Lung (tissue), 17 donors: ENCODE measurements at places on chromosomes 3 and 15. TPM values are rescaled to one million over a fixed set of nuclear protein-coding genes. Genes with fewer than 3 reads are reported as not detected.

DNA sequence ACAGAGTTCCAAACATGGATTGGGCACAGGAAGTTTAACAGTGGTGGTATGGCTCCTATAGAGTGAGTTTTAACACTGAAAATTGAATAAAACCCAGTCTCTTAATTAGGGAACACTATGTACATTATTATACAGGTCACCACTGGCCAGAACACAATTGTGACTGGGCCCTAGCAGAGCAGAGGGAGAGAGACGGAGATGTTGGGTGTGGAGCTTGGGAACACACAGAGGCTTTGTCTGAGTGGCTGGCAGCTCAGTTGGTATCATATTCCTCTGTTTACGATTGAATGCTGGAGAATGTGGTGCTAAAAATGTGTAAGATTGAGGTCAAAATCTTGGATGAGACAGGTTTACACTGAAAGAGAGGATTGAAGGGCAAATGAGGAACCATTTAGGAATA, 6.8 kb upstream of the MOBP start:
- no peak overlapping the region for H3K27ac ChIP-seq
- H3K36me3 ChIP-seq: no peaks in the 10 kb centered on the region
- H3K4me1 ChIP-seq: no peaks in the 10 kb centered on the region
- H3K4me3 ChIP-seq: no peak overlapping the region
- DNase-seq: no peak

DNA sequence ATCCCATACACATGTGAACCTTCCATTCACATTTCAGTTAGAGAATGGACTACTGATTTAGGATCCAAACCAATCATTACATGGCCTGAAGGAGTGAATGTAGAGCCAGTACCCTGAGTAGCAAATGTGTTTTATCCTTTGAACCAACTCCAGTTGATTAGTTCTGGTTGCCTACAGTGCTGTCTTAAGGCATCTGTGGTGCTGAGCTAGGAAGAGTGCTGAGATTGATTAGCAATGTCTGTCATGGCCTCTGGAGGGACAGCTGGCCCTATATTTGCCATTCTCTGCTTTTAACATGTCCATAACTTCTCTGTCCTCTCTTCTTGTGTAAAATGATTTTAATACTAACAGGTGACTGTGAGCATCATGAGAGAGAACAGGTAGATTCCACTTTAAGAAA, 11.1 kb downstream of the LRTM1 start:
- H3K27ac ChIP-seq: no peak overlapping the region
- peaks cover 4% of the 10 kb centered on the region for H3K27me3 ChIP-seq
- no peaks in the 10 kb centered on the region for H3K4me1 ChIP-seq
- H3K36me3 ChIP-seq: no peaks in the 10 kb centered on the region
- DNase-seq: no peak

DNA sequence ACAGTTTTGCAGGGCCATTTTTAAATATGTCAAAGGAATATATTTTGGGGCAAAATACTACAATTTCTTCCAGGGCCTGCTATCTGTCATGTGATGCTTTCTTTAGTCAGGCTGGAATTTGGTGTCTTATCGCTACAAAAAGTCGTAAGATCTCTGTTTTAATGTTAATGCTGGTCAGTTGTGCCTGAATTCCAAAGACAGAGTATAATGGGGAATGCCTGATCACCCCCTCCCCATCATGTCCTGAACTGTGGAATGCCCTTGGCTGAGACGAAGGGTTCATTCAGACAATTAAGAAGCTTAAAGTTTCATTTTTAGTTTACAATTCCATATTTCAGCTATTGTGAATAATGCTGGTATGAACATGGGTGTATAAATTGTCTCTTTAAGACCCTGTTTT, 203.0 kb downstream of the TBC1D5 start:
- H3K4me3 ChIP-seq: no peak overlapping the region
- no peaks in the 10 kb centered on the region for H3K36me3 ChIP-seq
- peaks cover 3% of the 10 kb centered on the region for H3K4me1 ChIP-seq
- H3K27ac ChIP-seq: no peak overlapping the region
- H3K27me3 ChIP-seq: no peaks in the 10 kb centered on the region
- no peak for DNase-seq

- H3K27ac ChIP-seq: no peak overlapping the region
- no peak for DNase-seq
- H3K4me1 ChIP-seq: peaks cover 9% of the 10 kb centered on the region
- H3K36me3 ChIP-seq: no peaks in the 10 kb centered on the region
- no peak overlapping the region for H3K4me3 ChIP-seq
Measured at GRCh38 chr3:143332026-143332425, 212.5 kb downstream of the CHST2 start.

DNA sequence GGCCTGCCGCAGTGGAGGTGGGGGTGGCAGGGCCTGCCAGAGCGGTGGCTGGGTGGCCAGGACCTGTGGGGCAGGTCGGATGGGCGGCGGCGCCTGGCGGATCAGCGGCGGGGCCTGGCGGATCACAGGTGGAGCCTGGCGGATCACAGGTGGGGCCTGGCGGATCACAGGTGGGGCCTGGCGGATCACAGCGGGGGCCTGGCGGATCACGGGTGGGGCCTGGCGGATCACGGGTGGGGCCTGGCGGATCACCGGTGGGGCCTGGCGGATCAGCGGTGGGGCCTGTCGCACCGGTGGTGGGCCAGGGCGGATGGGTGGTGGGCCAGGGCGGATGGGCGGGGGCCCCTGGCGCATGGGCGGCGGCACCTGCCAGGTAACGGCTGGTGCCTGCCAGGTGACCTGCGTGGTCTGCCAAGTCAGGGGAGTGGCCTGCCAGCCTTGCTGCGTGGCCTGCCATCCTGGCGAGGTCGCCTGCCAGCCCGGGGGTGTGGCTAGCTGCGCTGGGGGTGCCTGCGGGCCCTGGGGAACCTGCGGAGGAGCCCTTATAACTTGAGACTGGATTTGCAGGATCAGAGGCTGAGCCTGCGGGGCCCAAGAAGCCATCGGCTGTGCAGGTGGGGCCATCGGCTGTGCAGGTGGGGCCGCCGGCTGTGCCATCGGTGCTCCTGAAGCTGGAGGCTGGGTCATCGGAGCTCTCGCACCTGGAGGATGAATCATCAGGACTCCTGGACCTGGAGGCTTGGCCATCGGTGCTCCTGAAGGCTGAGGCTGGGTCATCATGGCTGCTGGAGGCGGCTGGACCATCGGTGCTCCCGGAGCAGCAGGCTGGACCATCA, 1.3 kb downstream of the MAGEL2 start:
- no peak for DNase-seq
- no peaks in the 10 kb centered on the region for H3K36me3 ChIP-seq
- H3K4me3 ChIP-seq: no peak overlapping the region
- H3K27me3 ChIP-seq: no peaks in the 10 kb centered on the region
- no peak overlapping the region for H3K27ac ChIP-seq

GRCh38 chr3:28982906-28983305, 298.0 kb upstream of the RBMS3 start:
- H3K36me3 ChIP-seq: no peaks in the 10 kb centered on the region
- H3K27me3 ChIP-seq: no peaks in the 10 kb centered on the region
- H3K27ac ChIP-seq: no peak overlapping the region
- H3K4me1 ChIP-seq: no peaks in the 10 kb centered on the region

DNA sequence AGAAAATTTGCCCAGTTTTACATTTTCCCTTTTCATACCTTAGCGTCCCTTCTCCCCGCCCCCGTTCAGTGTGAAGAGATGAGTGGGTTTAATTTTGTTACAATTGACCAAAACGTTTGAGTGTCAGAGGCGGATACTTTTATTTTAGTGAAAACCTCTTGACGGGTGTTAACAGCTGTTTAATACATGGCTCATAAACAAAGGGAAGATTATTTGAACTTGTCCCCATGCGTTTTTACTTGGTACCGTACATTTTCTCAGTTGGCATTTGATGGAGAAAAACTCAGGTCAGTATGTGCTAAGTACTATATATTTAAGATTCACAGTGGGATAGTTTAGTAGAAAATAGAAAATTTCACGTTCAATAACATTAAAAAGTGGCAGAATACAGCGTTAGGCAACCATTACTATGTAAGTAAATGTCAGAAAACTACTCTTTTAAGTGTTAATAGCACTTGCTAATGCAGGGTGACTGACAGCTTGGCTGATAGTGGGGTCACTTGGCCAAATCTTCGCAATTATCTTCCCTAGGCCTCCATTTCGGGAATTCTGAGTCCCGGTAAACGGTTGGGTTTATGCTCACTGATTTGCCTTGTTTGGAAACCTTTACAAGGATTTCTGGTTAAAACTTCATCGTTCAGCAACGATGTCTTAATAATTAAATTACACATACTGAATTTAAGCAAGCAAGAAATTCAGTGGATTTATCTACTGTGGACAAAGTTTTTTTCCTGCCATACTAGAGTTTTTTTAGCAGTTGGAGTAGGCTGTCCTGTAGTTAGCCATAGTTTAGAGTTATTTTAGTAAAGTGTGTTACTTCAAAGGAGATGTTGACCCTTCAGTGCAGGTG, 4.8 kb downstream of the CHD2 start:
- H3K4me3 ChIP-seq: no peak overlapping the region
- H3K4me1 ChIP-seq: peaks cover 64% of the 10 kb centered on the region
- peak overlapping the region; percentile 100 for H3K27ac ChIP-seq

DNA sequence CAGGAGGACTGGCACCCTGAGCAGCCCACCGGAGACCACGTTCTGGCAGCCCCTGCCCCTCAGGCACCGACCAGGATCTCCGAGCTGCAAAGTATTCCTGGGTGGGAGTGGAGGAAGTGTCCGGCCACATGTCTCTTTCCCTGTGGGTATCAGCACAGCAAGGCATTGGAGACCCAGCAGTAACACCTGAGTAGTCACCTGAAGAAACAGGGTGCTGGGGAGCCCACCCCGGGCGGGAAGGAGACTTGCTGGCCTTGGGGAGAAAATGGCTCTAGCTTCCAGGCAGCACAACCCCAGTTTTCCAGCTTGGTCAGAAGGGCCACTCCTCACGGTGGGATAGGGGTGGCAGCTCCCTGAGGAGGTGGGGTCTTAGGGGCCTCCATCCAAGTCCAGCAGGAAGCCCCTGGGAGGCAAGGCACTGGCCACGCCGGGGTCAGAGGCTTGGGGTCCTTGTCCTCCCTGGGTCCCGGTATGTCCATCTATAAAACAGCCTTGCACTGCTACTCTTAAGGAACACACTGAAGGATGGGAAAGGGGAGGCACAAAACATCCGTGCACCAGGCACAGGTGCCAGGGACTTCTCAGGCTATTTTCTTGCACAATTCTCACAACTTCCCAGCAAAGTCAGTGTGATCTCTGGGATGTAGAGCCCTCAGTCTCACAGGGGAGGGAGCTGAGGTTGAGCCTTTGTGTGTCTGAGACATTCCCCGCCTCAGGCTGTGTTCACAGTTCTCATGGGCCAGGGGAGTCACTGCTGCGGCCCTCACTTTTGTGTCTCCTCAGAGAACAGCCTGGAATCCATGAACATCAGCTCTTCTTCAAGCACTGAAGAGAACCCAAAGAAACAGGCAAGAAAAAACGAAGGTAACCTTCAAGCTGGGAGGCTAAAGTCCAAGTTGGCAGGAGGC, 11.9 kb downstream of the CFAP100 start:
- no peak overlapping the region for H3K4me3 ChIP-seq
- H3K36me3 ChIP-seq: no peaks in the 10 kb centered on the region
- no peak overlapping the region for H3K27ac ChIP-seq
- no peaks in the 10 kb centered on the region for H3K27me3 ChIP-seq
- no peak for DNase-seq

GRCh38 chr3:154122912-154123559, 1.8 kb downstream of the ARHGEF26 start:
- peaks cover 10% of the 10 kb centered on the region for H3K4me1 ChIP-seq
- H3K4me3 ChIP-seq: peak overlapping the region; percentile 84
- H3K36me3 ChIP-seq: peaks cover 9% of the 10 kb centered on the region
- DNase-seq: peak; percentile 73

DNA sequence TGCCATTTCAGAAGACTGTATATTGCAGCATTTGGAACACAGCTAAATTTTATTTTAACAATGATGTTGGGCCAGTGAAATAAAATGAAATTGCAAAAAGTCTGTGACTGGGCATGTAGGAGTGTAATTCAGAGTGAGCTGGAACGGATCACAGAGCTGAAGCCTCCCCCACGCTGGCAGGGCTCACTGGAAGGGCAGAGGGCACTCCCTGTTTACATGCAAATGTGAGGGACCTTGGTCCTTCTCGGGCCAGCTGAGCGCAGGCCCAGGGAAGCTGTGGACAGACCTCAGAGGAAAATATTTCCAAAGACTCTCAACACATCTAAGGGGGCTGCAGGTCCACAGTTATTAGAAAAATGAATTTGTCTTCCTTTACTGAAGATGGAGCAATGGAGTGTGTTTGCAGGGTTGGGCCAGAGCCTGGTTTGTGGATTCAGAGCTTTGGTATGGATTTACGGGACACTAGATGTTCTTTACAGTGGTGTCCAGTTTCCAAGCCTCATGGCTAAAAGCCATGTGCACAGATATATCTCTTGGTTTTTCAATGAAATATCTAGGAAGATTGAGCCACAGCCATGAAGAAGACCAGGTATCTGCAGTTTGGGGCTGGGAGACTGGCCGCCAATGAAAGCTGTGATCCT, 32.0 kb downstream of the TRPM1 start:
- H3K4me1 ChIP-seq: no peaks in the 10 kb centered on the region
- DNase-seq: peak; percentile 23
- H3K4me3 ChIP-seq: no peak overlapping the region

GRCh38 chr15:67152429-67152828, 87.0 kb downstream of the SMAD3 start:
- no peak overlapping the region for H3K27ac ChIP-seq
- H3K4me1 ChIP-seq: peaks cover 27% of the 10 kb centered on the region
- no peak overlapping the region for H3K4me3 ChIP-seq
- no peak for DNase-seq

DNA sequence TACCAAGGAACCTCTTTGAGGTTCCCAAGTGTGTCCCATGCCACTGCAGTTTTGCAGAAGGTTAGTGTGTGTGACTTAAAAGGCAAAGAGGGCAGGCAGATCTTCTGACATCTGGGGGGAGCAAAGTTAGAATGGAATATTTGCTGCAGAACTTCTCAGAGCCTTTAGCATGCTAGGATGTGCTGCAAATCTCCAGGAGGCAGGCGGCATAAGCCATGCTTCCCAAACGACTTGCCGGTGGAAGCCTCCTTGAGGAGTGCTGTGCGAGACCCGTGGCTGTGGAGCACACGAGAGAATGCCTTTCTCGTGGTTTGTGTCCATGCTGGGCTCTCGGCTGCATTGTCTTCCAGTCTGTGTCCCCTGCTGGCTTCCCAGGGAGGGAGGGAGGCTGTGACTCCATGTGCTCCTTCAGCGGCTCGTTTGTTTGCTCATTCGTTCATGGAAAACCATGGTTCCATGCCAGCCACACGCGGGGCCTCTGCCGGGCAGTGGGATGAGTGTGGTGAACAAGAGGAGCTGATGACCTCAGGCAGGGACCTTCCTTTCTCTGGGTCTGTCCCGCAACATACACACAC, 13.8 kb downstream of the HDAC11 start:
- no peaks in the 10 kb centered on the region for H3K27me3 ChIP-seq
- no peaks in the 10 kb centered on the region for H3K4me1 ChIP-seq
- H3K4me3 ChIP-seq: no peak overlapping the region
- DNase-seq: no peak

- H3K27ac ChIP-seq: no peak overlapping the region
- DNase-seq: peak; percentile 97
- no peak overlapping the region for H3K4me3 ChIP-seq
- H3K27me3 ChIP-seq: no peaks in the 10 kb centered on the region
- peaks cover 11% of the 10 kb centered on the region for H3K4me1 ChIP-seq
Measured at GRCh38 chr3:9028134-9028533, 64.9 kb upstream of the RAD18 start.

GRCh38 chr3:153210146-153210545, 48.1 kb downstream of the RAP2B start:
- no peaks in the 10 kb centered on the region for H3K36me3 ChIP-seq
- H3K4me1 ChIP-seq: no peaks in the 10 kb centered on the region
- H3K27ac ChIP-seq: no peak overlapping the region
- H3K27me3 ChIP-seq: no peaks in the 10 kb centered on the region
- no peak for DNase-seq

The OCA2 gene
- polyA plus RNA-seq: 0.71 TPM

The TMEM207 gene
- polyA plus RNA-seq: not detected

The PSMD6 gene
- 78.9 TPM for polyA plus RNA-seq

The CKMT1B gene
- polyA plus RNA-seq: 4.2 TPM

The KCNMB3 gene
- 0.96 TPM for polyA plus RNA-seq
